Lower lobe of right lung (tissue), 2 donors: ENCODE measurements at places on chromosomes 16 and 17.

- no peak overlapping the region for H3K4me3 ChIP-seq
- H3K27ac ChIP-seq: no peak overlapping the region
- no peaks in the 10 kb centered on the region for H3K27me3 ChIP-seq
- H3K36me3 ChIP-seq: peaks cover 29% of the 10 kb centered on the region
- no peaks in the 10 kb centered on the region for H3K4me1 ChIP-seq
- no peak for DNase-seq
These were observed 10.9 kb downstream of the RAD51C start for GRCh38 chr17:58703137-58703915.

GRCh38 chr16:83807327-83807709 lies 460 bp upstream of the HSBP1 start:
- peaks cover 25% of the 10 kb centered on the region for H3K36me3 ChIP-seq
- H3K4me3 ChIP-seq: peak overlapping the region; percentile 91
- no peak for DNase-seq
- H3K27ac ChIP-seq: peak overlapping the region; percentile 86
- peaks cover 41% of the 10 kb centered on the region for H3K4me1 ChIP-seq

DNA sequence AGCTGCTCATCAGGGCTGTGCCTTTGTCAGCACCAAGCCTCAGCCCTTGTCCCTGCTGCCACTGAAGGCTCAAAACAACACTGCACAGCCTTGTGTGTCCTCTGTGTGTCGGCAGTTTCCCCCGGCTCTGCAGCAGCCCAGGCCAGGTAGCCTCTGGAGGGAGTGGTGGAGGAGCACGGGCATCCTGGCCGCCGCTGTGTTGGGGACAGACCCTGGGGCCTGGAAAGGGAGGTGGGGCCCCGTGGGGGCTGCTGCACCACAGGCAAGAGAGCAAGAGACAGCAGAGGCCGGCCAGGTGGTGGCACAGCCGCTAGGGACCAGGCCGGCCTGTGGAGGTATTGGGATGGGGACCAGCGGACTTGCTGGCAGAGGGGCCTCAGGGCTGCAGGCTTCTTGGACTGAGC lies 96.9 kb upstream of the ZNF750 start:
- no peak overlapping the region for H3K4me3 ChIP-seq
- DNase-seq: peak; percentile 42
- H3K27me3 ChIP-seq: no peaks in the 10 kb centered on the region

DNA sequence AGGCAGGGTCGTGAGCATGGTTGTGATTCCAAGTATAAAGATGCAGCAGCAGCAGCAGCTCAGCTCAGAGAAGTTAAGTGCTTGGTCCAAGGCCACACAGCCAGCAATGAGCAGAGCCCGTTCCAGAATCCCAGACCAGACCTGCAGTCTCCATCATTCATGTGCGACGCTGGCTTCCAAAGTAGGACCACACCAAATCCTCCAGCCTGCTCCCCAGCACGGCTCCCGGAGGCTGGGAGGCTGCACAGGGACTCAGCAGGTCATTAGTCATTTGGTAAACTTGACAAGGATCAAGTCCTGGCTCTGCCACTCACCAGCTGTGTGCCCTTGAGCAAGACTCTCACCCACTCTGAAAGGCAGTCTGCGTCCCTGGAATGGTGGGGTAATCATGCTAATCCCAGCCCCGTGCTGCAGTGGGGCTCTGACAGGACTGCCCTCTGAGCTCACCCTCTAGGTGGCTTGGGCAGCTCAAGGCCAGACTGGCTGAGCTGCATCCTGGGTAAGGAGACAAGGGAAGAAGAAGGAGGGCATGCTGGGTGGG lies 95.1 kb upstream of the TMEM132E start:
- no peak overlapping the region for H3K27ac ChIP-seq
- no peak for DNase-seq
- no peaks in the 10 kb centered on the region for H3K36me3 ChIP-seq
- H3K27me3 ChIP-seq: peaks cover 39% of the 10 kb centered on the region
- H3K4me3 ChIP-seq: no peak overlapping the region
- no peaks in the 10 kb centered on the region for H3K4me1 ChIP-seq

GRCh38 chr16:79595931-79596450 lies 4.5 kb downstream of the MAF start:
- H3K4me3 ChIP-seq: peak overlapping the region; percentile 73
- H3K36me3 ChIP-seq: no peaks in the 10 kb centered on the region
- no peak for DNase-seq
- peaks cover 15% of the 10 kb centered on the region for H3K4me1 ChIP-seq

DNA sequence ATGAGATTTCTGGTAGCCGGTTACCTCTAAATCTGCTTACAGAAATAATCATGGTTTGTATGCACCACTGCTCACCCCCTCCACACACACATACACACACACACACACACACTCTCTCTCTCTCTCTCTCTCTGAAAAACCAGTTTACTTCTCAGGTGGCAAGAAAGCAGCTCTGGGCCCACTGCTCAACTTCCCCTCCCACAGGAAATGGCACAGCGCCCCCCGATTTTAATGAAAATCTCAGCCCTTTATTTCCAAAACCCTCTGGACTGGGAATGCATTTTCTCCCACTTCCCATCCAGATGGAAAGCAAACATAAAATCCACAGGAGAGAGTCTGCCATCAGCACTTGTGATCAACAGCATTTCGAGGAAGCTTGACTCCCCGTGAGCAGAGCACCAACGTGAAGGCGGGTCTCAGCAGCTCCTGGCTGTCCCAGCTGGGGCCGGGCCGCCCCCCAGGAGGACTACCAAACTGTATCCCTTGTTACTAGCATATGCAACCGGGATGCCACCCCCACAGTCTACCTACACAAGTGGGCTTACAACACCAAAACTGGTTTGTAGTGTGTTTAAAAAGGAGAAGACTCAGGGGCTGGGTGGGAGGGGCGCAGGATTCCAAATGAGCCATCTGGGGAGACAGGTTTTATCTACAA lies 121.1 kb downstream of the SLC39A11 start:
- DNase-seq: no peak
- H3K4me1 ChIP-seq: no peaks in the 10 kb centered on the region
- no peak overlapping the region for H3K4me3 ChIP-seq
- H3K36me3 ChIP-seq: no peaks in the 10 kb centered on the region

GRCh38 chr17:4891411-4892410 lies 7.6 kb upstream of the C17orf107 start:
- H3K4me1 ChIP-seq: no peaks in the 10 kb centered on the region
- no peak for DNase-seq
- H3K27ac ChIP-seq: no peak overlapping the region

DNA sequence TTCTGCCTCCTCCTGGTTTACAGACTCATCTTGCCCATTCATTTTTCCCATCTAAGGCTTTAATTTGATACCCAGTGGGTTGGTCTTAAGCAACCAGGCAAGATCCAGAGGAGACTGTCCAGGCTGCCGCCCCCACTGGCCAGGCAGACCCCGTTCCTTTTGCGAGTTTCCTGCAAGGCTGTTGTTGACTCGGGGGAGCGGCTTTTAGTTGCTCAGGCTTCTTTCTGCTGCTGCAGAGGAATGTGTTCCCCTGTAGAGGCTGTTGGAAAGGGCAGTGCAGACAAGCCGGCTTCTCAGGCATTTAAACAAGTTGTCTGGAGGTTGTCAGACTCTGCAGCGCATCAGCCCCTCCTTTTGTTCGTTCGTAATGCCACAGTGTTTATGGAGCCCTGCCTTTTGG lies 231.2 kb downstream of the PRKCA start:
- H3K27ac ChIP-seq: no peak overlapping the region
- H3K4me3 ChIP-seq: no peak overlapping the region
- H3K4me1 ChIP-seq: no peaks in the 10 kb centered on the region
- DNase-seq: no peak
- no peaks in the 10 kb centered on the region for H3K36me3 ChIP-seq
- H3K27me3 ChIP-seq: no peaks in the 10 kb centered on the region

- peaks cover 7% of the 10 kb centered on the region for H3K36me3 ChIP-seq
- H3K4me1 ChIP-seq: peaks cover 15% of the 10 kb centered on the region
- no peaks in the 10 kb centered on the region for H3K27me3 ChIP-seq
- peak overlapping the region; percentile 99 for H3K4me3 ChIP-seq
These were observed 524 bp downstream of the STRADA start for GRCh38 chr17:63741143-63741407.

GRCh38 chr17:69609473-69610305 lies 195.2 kb downstream of the MAP2K6 start:
- H3K27ac ChIP-seq: no peak overlapping the region
- H3K4me3 ChIP-seq: no peak overlapping the region
- H3K27me3 ChIP-seq: no peaks in the 10 kb centered on the region

DNA sequence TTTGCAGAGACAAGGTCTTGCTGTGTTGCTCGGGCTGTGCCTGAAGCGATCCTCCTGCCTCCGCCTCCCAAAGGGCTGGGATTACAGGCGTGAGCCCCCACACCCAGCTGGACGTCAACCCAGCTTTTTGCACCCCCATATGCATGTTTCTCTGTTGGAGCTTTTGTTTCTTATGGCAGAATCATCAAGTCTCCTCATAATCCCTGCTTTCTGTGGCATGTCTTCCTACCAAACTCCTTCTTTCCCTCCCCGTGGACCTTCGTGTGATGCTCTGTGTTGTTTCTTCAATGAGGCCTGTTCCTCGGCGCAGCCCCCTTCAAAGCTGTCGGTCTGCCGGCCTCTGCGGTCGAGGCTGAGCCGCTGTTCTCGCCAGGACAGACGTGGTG lies 71.6 kb downstream of the METRNL start:
- H3K27me3 ChIP-seq: peaks cover 5% of the 10 kb centered on the region
- no peak overlapping the region for H3K4me3 ChIP-seq
- H3K27ac ChIP-seq: no peak overlapping the region
- H3K4me1 ChIP-seq: peaks cover 6% of the 10 kb centered on the region

DNA sequence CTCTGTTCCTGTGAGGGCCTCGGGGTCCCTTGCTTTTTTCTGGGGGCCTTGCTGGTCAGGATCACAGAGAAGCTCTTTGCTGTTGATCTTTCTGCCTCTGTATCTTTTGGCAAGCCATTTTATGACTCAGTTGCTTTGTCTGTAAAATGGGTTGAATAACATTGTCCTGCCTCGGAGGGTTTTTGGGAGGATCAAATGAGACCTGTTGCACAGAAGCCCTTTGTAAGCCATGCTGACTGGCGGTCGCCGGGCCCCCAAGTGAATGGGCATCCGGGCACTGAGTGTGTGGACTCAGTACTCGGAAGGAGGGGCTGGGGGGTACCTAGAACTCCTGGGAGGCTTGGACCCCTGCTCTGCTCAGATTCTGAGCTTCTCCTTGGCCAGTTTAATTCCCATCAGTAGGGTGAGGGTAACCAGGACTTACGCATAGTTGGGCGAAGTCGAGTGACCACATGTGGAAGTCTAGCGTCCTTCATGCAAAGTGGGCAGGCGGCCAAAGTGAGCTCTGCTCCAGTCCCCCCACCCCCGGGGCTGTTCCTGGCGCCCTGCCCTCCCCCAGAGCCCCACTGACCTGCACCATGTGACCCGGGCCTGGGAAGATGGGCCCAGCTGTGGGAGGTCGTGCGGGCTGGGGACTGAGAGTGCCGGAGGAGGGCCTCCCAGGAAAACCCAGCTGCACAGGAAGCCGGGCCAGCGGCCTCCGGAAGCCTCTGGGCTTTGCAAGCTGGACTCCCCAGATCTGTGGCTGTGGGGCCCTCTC lies 284.0 kb downstream of the SEC14L1 start:
- H3K4me1 ChIP-seq: peaks cover 97% of the 10 kb centered on the region
- peak overlapping the region; percentile 2 for H3K4me3 ChIP-seq
- H3K36me3 ChIP-seq: no peaks in the 10 kb centered on the region
- DNase-seq: peak; percentile 85
- H3K27ac ChIP-seq: peak overlapping the region; percentile 80

- no peak overlapping the region for H3K4me3 ChIP-seq
- peak overlapping the region; percentile 32 for H3K27ac ChIP-seq
- H3K4me1 ChIP-seq: peaks cover 63% of the 10 kb centered on the region
- no peak for DNase-seq
- H3K27me3 ChIP-seq: no peaks in the 10 kb centered on the region
- peaks cover 4% of the 10 kb centered on the region for H3K36me3 ChIP-seq
These were observed 2.8 kb upstream of the NAT9 start for GRCh38 chr17:74778960-74779359.

DNA sequence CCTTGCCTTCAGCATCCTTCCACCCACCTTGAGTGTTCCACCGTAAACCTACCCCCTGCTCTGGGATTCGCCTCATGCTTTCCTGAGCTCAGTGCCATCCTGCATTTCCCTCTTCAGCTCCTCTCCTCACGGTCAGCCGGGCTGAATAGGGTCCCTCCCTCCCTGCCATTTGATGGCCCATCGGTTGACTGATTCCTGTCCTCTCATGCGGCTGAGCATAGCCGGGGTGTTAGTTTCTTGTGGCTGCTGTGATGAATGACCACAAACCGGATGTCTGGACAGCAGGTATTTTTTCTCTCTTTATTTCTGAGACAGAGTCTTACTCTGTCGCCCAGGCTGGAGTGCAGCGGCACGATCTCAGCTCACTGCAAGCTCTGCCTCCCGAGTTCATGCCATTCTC lies 44.1 kb upstream of the MGAT5B start:
- H3K4me3 ChIP-seq: no peak overlapping the region
- no peak overlapping the region for H3K27ac ChIP-seq
- no peaks in the 10 kb centered on the region for H3K4me1 ChIP-seq
- H3K27me3 ChIP-seq: no peaks in the 10 kb centered on the region

DNA sequence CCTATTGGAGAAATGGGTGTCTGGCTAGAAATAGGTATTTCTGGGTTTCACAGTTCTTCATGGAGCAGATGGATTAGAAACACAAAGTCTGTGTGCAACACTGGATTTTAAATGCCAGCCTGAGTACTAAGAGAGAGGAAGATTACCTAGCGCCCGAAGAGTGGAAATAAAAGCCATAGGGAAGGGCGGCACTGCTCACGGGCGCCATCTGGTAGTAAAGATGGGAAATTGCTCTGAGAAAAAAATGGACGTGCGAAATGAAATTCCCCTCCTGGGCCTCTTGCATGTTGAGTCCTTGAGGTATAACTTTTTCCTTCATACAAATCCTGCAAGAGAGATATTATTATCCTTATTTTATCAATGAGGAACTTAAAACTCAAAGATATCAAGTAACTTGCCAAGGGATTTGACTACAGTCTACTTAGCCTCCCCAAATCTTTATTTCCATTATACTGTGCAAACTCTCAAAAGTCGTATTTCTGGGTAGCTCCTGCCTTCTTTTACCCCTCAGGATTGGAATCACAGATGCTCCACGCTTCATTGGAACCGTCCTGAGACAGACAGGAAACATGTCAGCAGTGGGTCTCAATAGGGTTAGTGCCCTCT lies 72.8 kb downstream of the MMD start:
- peak; percentile 52 for DNase-seq
- H3K4me3 ChIP-seq: no peak overlapping the region
- no peaks in the 10 kb centered on the region for H3K27me3 ChIP-seq

DNA sequence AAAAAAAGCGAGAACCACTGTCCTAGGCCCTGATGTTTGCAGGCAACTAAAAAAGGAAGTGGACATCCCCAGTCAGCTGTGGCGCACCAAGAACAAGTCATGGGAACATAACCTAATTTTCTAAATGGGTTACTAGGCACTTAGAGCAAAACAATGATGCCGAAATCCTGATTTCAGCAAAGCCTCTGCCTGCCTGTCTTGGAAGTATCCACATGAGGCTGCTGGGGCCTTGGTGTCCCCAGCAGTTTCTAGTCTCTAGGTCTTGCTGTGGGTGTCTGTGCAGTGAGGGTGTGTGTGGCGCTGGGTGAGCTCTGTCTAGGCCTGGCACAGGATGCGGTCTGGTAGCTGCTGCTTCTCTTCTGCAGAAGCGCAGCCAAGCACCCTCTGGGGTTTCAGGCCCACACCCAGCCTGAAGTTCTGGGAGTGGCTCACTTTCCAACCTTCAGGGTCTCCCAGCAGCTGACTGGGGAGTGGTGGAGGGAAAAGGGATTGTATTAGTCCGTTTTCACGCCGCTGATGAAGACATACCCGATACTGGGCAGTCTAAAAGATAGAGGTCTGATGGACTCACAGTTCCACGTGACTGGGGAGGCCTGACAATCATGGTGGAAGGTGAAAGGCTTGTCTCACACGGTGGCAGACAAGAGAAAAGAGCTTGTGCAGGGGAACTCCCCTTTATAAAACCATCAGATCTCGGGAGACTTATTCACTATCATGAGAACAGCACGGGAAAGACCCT lies 21.1 kb downstream of the STH start:
- peaks cover 3% of the 10 kb centered on the region for H3K36me3 ChIP-seq
- no peak for DNase-seq
- no peaks in the 10 kb centered on the region for H3K27me3 ChIP-seq
- peaks cover 5% of the 10 kb centered on the region for H3K4me1 ChIP-seq
- H3K27ac ChIP-seq: peak overlapping the region; percentile 60
